Esophagus muscularis mucosa (tissue), 4 donors: ENCODE measurements at places on chromosomes 7 and 10. TPM values are rescaled to one million over a fixed set of nuclear protein-coding genes. Genes with fewer than 3 reads are reported as not detected.

KCNMA1 gene
- total RNA-seq: 146 TPM

LAMB1 gene
- 202 TPM for total RNA-seq

PRPF18 gene
- 27.0 TPM for total RNA-seq

NKX1-2 gene
- not detected for total RNA-seq

AGMO gene
- total RNA-seq: 0.45 TPM

POU6F2 gene
- not detected for total RNA-seq

DNMBP gene
- 14.5 TPM for total RNA-seq

PDE6C gene
- not detected for total RNA-seq

DNA sequence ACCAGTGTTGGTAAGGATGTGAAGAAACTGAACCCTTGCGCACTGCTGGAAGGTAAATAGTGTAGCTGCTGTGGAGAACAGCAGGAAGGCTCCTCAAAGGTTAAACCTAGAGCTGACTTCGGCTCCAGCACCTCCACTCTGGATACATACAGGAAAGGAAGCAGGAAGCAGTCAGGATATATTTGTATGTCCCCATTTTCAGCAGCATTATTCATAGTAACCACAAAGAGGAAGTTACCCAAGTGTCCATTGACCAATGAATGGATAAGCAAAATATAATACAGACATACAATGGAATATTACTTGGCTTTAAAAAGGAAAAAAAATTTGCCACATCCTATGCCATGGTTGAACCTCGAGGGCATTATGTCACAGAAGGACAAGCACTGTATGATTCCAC is 15.0 kb downstream of the RET start:
- no peak for DNase-seq

- no peak for DNase-seq
These were observed 18.2 kb upstream of the MYH16 start for GRCh38 chr7:99254390-99254789.

GRCh38 chr7:150410680-150411346 is 31.7 kb downstream of the ZNF775 start:
- no peak for DNase-seq

- DNase-seq: peak; percentile 75
These were observed 113.2 kb downstream of the KMT2E start for GRCh38 chr7:105127179-105127578.

DNA sequence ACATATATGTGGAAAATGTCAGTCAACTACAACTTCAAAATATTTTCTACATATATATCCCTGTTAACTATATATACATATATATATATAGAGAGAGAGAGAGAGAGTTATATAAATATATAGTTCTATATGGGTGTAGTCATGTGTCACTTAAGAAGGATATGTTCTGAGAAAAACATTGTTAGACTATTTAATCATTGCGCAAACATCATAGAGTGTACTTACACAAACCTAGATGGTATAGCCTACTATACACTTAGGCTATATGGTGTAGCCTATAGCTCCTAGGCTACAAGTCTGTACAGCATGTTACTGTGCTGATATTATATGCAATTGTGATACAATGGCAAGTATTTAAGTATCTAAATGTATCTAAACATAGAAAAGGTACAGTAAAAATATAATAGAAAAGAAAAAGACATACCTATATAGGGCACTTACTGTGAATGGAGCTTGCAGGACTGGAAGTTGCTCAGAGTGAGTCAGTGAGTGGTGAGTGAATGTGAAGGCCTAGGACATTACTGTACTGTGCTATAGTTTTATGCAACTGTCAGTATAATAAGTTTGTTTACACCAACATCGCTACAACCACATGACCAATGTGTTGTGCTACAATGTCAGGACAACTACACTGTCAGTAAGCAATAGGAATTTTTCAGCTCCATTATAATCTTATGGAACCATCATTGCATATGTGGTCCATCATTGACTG is 18.0 kb upstream of the FGL2 start:
- no peak for DNase-seq

DNA sequence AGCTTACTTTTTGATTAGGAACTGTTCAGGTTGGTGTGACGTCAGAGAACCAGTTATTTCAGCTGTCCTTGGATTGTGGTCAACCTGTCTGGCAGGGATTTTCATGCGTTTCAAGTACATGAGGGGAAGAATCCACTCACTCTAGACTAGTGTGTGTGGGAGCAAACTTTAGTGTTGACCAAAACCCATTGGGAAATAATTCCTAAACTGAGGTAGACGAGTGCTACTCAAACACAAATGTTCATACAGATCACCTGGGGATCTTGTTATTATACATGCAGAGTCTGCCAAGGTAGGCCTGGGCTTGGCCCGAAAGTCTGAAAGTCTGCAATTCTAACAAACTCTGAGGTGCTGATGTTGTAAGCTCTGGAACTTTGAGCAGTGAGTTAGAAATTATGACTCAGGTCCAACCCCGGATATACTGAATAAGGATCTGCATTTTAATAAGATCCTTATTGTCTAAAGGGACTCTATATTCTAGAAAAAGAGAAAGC is 111.1 kb upstream of the CREB5 start:
- DNase-seq: peak; percentile 68

GRCh38 chr7:95906851-95907250 is 134.5 kb downstream of the DYNC1I1 start:
- no peak for DNase-seq

- DNase-seq: no peak
These were observed 396.2 kb downstream of the REEP3 start for GRCh38 chr10:63917363-63917762.

DNA sequence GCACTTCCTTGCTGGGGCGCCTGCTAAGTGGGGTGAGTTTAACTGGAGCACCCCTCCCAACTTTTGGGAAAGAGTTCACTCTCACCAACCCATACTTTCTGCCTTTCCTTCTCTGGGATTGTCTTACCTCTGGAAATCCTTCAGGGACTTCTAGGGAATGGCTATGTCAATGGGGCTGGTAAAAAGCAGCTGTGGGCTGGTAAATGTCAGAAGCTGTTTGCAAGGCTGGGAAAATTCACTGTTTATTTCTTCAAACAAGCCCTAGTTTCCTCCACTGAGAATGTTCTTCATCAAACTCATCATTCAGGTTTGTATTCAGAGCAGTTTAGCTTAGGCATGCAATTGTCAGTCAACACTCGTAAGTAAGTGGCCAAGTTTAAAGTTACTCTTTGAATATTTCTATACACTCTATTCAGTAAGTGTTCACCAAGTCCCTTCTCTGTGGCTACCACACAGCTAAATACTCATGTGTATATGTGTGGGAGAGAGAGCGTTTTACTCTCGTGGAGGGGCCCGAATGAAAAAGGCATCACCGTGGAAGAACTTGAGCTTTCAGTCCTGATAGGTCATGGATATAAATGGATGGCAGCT is 654.8 kb downstream of the LRMDA start:
- DNase-seq: no peak

- no peak for DNase-seq
These were observed 400.0 kb upstream of the AUTS2 start for GRCh38 chr7:69198250-69198649.

GRCh38 chr10:111498560-111498959 is 421.7 kb downstream of the ADRA2A start:
- peak; percentile 12 for DNase-seq

DNA sequence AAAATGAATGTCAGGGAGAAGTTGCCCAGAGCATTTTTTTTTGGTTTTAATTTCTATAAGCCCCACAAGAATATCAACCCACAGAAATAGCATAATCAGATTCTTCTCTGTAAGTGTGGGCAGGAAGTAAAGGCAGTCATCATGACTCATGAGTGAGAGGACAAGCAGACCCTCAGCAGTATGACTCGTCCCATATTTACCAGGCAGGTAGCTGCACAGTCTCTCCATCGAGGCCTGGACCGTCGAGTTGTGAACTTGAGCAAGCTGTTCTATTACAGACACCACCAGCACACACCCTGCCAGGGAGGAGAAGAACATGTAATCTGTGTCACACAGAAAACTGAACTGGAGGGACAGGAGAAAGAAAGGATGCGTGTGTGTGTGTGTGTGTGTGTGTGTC is 37.8 kb downstream of the AOAH start:
- DNase-seq: no peak

GRCh38 chr7:16670021-16670420 is 24.0 kb downstream of the BZW2 start:
- DNase-seq: no peak

- peak; percentile 57 for DNase-seq
These were observed 19.9 kb downstream of the ANKRD22 start for GRCh38 chr10:88831709-88832108.
